Adrenal gland (tissue), 19 donors: ENCODE measurements at places on chromosomes 5 and 9. TPM values are rescaled to one million over a fixed set of nuclear protein-coding genes. Genes with fewer than 3 reads are reported as not detected.
A peak's percentile ranks its signal among the peaks of the same experiment; 100 is the strongest.

DNA sequence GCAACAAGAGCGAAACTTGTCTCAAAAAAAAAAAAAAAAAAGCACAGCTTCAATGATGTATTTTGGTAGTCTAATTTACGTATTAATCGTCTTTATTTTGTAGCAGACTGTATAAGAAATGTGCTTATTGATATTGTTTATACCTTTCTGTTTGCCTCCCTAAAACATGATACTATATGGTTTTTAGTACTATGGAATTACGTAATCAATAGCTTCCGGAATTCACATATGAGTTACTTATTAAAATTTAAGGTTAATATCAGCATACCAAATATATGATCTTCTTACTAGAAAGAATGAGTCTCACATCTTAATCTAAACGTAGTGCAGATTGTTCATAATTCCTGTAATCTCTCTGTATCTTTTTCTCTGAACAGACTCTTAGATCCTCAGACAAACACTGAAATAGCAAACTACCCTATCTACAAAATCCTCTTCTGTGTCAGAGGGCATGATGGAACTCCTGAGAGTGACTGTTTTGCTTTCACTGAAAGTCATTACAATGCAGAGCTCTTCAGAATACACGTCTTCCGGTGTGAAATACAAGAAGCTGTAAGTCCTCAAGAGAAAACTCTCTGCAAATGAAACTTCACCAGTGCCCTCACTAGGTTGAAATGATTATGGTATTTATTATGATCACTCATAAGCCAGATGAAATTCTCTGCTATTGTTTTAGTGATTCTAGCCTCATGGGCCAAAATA, 44.4 kb upstream of the GPR21 start:
- no peak for DNase-seq
- no peak overlapping the region for H3K27ac ChIP-seq
- no peak overlapping the region for H3K4me3 ChIP-seq
- H3K4me1 ChIP-seq: no peaks in the 10 kb centered on the region
- H3K36me3 ChIP-seq: no peaks in the 10 kb centered on the region

GRCh38 chr5:179132586-179133355, 72.6 kb downstream of the ZNF354C start:
- H3K4me3 ChIP-seq: no peak overlapping the region
- no peaks in the 10 kb centered on the region for H3K27me3 ChIP-seq
- H3K27ac ChIP-seq: no peak overlapping the region
- no peak for DNase-seq
- no peaks in the 10 kb centered on the region for H3K36me3 ChIP-seq
- H3K4me1 ChIP-seq: no peaks in the 10 kb centered on the region

GRCh38 chr5:170846416-170846815, 15.4 kb upstream of the RANBP17 start:
- no peak for DNase-seq
- H3K27ac ChIP-seq: no peak overlapping the region
- no peak overlapping the region for H3K4me3 ChIP-seq

- no peak overlapping the region for H3K4me3 ChIP-seq
- no peak for DNase-seq
These were observed 30.1 kb downstream of the SLIT3 start for GRCh38 chr5:169270827-169271226.

DNA sequence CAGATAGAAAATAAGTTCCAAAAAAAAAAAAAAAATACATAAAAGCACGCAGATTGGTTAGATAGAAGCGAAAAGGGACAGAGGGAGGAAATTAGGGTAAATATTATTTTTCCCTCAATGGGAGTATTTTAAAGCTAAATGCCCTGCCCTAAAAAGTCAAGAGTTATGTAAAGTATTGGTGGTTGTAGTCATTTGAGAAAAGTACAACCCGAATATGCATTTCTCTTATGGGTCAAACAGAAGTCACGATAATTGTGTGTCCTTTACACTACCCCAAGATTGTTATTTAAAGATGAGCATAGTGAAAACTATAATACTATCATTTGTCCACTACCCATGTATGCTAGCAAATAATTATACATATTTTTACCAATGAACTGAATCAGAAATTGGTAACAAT, 368.7 kb downstream of the NDUFS4 start:
- no peak for DNase-seq
- no peak overlapping the region for H3K27ac ChIP-seq
- H3K4me3 ChIP-seq: no peak overlapping the region
- peaks cover 5% of the 10 kb centered on the region for H3K4me1 ChIP-seq

GRCh38 chr9:137454145-137454596, 5.0 kb downstream of the NSMF start:
- peak overlapping the region; percentile 34 for H3K4me3 ChIP-seq
- H3K27ac ChIP-seq: peak overlapping the region; percentile 86
- H3K36me3 ChIP-seq: no peaks in the 10 kb centered on the region
- no peaks in the 10 kb centered on the region for H3K27me3 ChIP-seq
- peak; percentile 74 for DNase-seq

- peak overlapping the region; percentile 83 for H3K27ac ChIP-seq
- H3K4me1 ChIP-seq: peaks cover 5% of the 10 kb centered on the region
- H3K36me3 ChIP-seq: no peaks in the 10 kb centered on the region
- no peak overlapping the region for H3K4me3 ChIP-seq
These were observed 10.4 kb upstream of the PTGES start for GRCh38 chr9:129762985-129763926.

DNA sequence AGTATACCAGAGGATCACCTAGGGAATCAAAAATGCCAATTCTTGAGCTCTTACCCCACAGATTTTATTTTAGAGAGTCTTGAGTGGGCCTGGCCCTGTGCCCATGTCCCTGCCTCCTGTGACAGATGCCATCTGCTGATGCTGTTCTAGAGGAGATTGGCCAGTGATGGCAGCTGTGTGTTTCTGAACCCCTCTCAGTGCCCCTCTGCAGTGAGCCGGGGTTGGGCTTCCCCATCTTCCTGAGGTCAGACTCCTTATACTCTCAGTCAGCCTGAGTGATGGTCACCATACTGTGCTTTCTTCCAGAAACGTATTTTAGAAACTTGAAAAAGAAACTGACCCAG, 6.1 kb downstream of the PTCD2 start:
- H3K4me3 ChIP-seq: no peak overlapping the region
- no peak overlapping the region for H3K27ac ChIP-seq
- H3K36me3 ChIP-seq: no peaks in the 10 kb centered on the region
- DNase-seq: no peak
- peaks cover 5% of the 10 kb centered on the region for H3K4me1 ChIP-seq

DNA sequence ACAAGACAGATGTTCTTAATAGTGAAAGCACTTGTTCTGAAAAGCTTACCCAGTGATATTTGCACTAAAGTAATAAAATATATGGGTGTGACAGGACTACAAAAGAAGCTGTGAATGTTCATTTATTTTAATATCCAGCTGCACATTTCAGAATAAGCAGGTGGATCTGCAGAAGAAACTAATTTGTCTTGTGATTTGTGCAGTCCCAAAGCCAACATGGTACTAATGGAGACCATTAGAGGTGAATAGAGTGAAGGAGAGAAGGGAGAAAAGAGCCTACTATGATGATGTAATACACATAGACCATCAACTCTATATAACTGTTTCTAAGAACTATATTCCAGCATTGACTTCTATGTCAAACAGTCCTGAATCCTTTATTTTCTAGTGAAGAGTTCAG, 362.8 kb downstream of the ISL1 start:
- DNase-seq: no peak
- no peaks in the 10 kb centered on the region for H3K36me3 ChIP-seq
- no peak overlapping the region for H3K4me3 ChIP-seq

- H3K4me3 ChIP-seq: no peak overlapping the region
- H3K27ac ChIP-seq: peak overlapping the region; percentile 5
- no peaks in the 10 kb centered on the region for H3K36me3 ChIP-seq
- H3K4me1 ChIP-seq: peaks cover 17% of the 10 kb centered on the region
These were observed 2.1 kb downstream of the CCDC192 start for GRCh38 chr5:127705120-127705892.

DNA sequence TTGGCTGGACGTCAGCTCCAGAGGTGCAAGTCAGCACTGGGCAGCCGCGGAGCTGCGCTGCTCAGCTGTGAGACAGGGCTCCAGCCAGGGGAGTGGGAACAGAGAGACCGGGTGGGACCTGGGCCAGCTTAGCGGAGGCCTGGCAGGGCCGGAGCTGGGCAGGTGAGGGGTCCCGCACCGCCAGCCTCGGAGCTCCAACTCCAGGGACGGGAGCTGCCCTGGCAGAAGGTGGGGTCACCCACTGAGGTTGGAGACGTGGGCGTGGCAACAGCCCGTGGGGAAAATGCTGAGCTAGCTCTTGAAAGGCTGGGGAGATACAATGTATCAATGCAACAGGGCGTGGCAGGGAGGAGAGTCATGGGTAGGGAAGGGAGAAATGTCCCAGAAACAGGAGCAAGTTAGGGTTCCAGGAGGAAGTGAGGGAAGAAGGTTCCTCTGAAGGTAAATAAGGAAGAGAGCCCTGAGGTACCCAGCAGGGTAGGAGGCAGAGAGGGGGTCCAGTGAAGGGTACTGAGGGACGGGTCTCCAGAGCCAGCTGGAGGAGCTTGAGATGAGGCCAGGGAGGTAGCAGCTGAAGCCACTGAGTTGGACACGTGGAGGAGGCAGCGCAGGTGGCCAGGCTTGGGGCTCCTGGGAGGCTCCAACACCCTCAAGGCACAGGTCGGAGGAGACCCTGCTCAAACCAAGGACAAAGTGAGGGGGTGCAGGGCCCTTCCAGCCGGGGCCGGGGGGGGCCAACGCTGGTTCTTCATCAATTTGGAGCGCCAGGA, 736 bp upstream of the NKD2 start:
- H3K27ac ChIP-seq: no peak overlapping the region
- H3K4me1 ChIP-seq: peaks cover 4% of the 10 kb centered on the region
- peaks cover 37% of the 10 kb centered on the region for H3K27me3 ChIP-seq
- no peaks in the 10 kb centered on the region for H3K36me3 ChIP-seq
- DNase-seq: peak; percentile 0

DNA sequence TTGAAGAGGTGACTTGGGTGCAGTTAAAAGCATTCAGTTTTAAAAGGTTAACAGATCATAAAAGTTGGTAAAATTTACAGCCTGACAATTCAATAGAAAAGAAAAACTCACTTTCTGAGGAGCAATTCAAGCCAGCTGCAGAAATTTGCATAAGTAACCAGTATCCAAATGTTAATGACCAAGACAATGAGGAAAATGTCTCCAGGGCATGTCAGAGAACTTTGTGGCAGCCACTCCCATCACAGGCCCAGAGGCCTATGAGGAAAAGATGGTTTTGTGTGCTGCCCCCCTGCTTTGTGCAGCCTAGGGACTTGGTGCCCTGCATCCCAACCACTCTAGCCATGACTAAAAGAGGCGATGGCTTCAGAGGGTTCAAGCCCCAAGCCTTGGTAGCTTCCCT, 1406.5 kb upstream of the ACO1 start:
- H3K4me1 ChIP-seq: no peaks in the 10 kb centered on the region
- no peak for DNase-seq
- no peaks in the 10 kb centered on the region for H3K36me3 ChIP-seq

GRCh38 chr9:134895908-134896833, 15.6 kb downstream of the FCN2 start:
- H3K36me3 ChIP-seq: no peaks in the 10 kb centered on the region
- DNase-seq: peak; percentile 92
- H3K27ac ChIP-seq: peak overlapping the region; percentile 92
- H3K27me3 ChIP-seq: no peaks in the 10 kb centered on the region
- peaks cover 42% of the 10 kb centered on the region for H3K4me1 ChIP-seq
- H3K4me3 ChIP-seq: no peak overlapping the region

- H3K4me3 ChIP-seq: no peak overlapping the region
- H3K36me3 ChIP-seq: no peaks in the 10 kb centered on the region
- H3K27ac ChIP-seq: no peak overlapping the region
- no peaks in the 10 kb centered on the region for H3K27me3 ChIP-seq
- DNase-seq: no peak
These were observed 55.3 kb upstream of the RAD23B start for GRCh38 chr9:107227774-107228173.

Gene CYSRT1
- 1.2 TPM for total RNA-seq

Gene FCHSD1
- total RNA-seq: 13.6 TPM

Gene ECSCR
- 15.2 TPM for total RNA-seq

Gene GPR151
- total RNA-seq: not detected

Gene SLC45A2
- not detected for total RNA-seq

Gene BTNL8
- total RNA-seq: 0.79 TPM
